Ovary (tissue), 10 donors: ENCODE measurements at places on chromosomes 13 and 19. TPM values are rescaled to one million over a fixed set of nuclear protein-coding genes. Genes with fewer than 3 reads are reported as not detected.

The B3GNT8 gene
- 1.2 TPM for total RNA-seq

DNA sequence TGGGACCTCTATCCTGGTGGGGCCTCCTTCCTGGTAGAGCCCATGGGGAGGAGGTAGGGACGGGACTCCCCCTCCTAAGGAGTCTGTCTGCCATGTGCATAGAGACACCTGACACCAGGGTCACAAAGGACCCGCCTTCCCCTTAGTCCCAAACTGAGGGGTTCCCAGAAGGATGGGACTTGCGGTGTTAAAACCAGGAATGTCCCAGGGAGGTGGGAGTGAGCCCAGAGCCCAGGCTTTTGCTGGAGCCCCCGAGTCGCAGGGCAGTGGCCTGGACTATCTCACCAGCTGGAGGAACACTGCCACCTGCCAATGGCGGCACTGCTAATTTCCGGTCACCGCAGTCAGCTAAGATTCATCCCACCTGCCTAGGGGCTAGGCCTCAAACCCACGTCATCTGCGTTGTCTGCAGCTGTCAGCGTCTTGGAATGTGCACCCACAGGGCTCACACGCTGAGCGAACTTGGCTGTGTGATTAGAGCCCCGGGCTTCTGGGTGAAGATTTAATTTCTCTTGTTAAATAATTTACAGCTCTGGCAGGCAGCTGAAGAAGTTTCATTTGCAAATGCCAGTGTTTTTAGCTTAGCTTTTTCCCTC is 31.9 kb upstream of the ATP11A start:
- no peaks in the 10 kb centered on the region for H3K27me3 ChIP-seq
- no peaks in the 10 kb centered on the region for H3K36me3 ChIP-seq
- no peak overlapping the region for H3K4me3 ChIP-seq
- H3K4me1 ChIP-seq, result no peaks in the 10 kb centered on the region

- no peaks in the 10 kb centered on the region for H3K4me1 ChIP-seq
- H3K27me3 ChIP-seq, result no peaks in the 10 kb centered on the region
Observed at GRCh38 chr13:96492766-96493165, 402.9 kb downstream of the HS6ST3 start.

The RUBCNL gene
- total RNA-seq, result 4.5 TPM

The PRKACA gene
- total RNA-seq, result 280 TPM

The ZNF626 gene
- 36.8 TPM for total RNA-seq

DNA sequence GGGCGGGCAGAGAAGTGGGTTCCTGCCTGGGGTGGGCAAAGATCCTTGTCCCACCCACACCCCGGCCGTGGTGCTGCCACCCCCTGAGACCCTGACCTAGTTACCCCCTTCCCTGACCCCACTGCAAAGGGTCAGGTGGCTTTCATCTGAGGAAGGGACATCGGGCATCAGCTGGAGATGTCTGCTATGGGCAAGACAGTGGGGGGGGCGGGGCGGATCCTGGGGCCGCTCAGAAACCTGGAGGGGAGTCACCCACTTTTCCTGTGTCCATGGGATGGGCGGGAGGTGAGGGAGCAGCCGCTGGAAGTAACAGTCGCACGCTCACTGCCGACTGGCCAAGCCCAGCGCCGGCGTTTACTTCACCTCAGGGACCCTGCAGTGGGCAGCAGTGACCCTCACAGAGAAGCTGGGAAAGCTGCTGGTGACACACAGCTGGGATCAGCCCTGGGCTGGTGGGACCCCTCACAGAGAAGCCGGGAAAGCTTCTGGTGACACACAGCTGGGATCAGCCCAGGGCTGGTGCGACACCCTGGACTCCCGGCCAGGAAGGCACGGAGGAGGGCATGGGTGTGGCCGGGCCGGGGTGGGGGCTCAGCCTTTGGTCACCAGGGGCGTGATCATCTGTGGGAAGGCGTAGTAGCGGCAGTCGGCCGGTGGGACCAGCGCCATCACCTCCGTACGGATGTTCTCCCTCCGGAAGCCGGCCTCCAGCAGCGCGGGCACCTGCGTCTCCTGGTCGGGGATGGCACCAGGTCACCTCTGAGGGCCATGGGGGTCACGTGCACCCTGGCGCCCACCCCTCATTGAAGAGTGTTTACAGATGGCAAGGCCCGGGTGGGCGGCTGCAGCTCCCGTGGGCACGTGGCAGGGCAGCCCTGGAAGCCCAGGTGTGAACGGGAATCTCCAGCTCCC is 4.3 kb downstream of the GAMT start:
- H3K36me3 ChIP-seq, result no peaks in the 10 kb centered on the region
- H3K4me3 ChIP-seq, result no peak overlapping the region
- H3K4me1 ChIP-seq, result peaks cover 12% of the 10 kb centered on the region
- DNase-seq, result no peak
- H3K27ac ChIP-seq, result no peak overlapping the region
- no peaks in the 10 kb centered on the region for H3K27me3 ChIP-seq

DNA sequence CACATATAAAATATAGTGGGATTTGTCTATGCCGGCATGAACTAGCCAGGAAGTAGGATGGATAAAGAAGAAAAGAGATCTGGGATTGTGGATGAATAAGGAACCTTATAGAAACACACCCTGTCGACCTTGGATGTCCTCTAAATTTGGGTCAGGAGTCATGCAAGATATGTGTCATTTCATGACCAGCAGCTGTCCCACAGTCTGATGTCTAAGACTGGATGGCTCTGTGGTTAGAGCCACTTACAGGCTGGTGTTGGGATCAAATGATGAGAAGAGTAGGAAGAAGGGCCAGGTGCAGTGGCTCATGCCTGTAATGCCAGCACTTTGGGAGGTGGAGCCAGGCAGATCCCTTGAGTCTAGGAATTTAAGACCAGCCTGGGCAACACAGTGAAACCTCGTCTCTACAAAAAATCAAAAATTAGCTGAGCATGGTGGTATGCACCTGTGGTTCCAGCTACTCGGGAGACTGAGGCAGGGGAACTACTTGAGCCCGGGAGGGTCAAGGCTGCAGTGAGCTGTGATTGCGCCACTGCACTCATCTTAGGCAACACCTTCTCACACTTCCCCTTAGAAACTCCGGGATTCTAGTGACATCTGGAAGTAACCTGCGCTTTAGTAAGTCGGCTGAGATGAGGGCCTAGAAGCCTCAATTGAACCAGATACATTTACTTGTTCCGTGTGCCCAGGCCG is 30.8 kb downstream of the TMED1 start:
- no peaks in the 10 kb centered on the region for H3K36me3 ChIP-seq
- no peak overlapping the region for H3K4me3 ChIP-seq
- no peaks in the 10 kb centered on the region for H3K27me3 ChIP-seq
- H3K27ac ChIP-seq, result no peak overlapping the region
- DNase-seq, result no peak
